ENCODE measurements at places on chromosomes 7 and 10. TPM values are rescaled to one million over a fixed set of nuclear protein-coding genes. Genes with fewer than 3 reads are reported as not detected.

SFXN3 gene
- polyA plus RNA-seq = 6.0 TPM

SORBS1 gene
- 48.0 TPM for polyA plus RNA-seq

JCAD gene
- polyA plus RNA-seq = 11.6 TPM

GSTK1 gene
- 54.6 TPM for polyA plus RNA-seq

OPN4 gene
- not detected for polyA plus RNA-seq

GPRIN2 gene
- not detected for polyA plus RNA-seq

RASSF4 gene
- 33.0 TPM for polyA plus RNA-seq

GLI3 gene
- polyA plus RNA-seq = 0.65 TPM

AGR3 gene
- 7.4 TPM for polyA plus RNA-seq

ACTL6B gene
- 15.7 TPM for polyA plus RNA-seq

PRRT4 gene
- 2.1 TPM for polyA plus RNA-seq

MYH16 gene
- not detected for polyA plus RNA-seq

CDC14C gene
- not detected for polyA plus RNA-seq

GALNT17 gene
- 32.0 TPM for polyA plus RNA-seq

APBB1IP gene
- not detected for polyA plus RNA-seq

HOXA6 gene
- polyA plus RNA-seq = not detected

ZNF485 gene
- 2.7 TPM for polyA plus RNA-seq

TET1 gene
- polyA plus RNA-seq = 2.1 TPM

TLX1 gene
- not detected for polyA plus RNA-seq

SYT15 gene
- polyA plus RNA-seq = 0.81 TPM

NAT16 gene
- polyA plus RNA-seq = not detected

FOXP2 gene
- 24.4 TPM for polyA plus RNA-seq

KLLN gene
- 0.99 TPM for polyA plus RNA-seq

NUTM2E gene
- polyA plus RNA-seq = not detected

Measured in Purkinje cell (primary cell).